ENCODE measurements at places on chromosomes 13 and 19.

- no peak for DNase-seq
These were observed 8.0 kb downstream of the PTH2 start for GRCh38 chr19:49415102-49415809.

DNA sequence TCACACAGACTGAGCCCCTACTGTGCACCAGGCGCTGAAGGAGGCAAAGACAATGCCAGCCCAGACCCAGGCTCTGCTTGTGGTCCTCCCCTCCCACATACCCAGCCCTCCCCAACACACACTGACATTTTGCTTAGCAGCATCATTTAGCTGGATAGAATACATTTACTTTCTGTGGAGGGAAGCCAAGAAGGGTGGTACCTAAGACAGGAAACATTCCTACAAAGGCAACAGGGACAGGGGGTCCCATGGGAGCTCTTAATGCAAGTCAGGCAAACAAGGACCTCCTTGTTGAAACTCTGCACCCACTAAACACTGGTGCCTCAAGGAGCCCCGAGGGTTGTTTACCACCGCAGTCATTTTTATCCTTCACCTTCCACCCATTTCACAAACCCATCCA is 77.0 kb upstream of the ZNF507 start:
- DNase-seq: no peak

- no peak for DNase-seq
These were observed 80.6 kb downstream of the KDM4B start for GRCh38 chr19:5049561-5049960.

GRCh38 chr13:46473806-46474205 is 79.2 kb upstream of the LRCH1 start:
- DNase-seq: no peak

- DNase-seq: no peak
These were observed 890.1 kb upstream of the PCDH20 start for GRCh38 chr13:62305756-62306155.

- DNase-seq: no peak
These were observed 10.9 kb downstream of the ARHGEF1 start for GRCh38 chr19:41893899-41894298.

DNA sequence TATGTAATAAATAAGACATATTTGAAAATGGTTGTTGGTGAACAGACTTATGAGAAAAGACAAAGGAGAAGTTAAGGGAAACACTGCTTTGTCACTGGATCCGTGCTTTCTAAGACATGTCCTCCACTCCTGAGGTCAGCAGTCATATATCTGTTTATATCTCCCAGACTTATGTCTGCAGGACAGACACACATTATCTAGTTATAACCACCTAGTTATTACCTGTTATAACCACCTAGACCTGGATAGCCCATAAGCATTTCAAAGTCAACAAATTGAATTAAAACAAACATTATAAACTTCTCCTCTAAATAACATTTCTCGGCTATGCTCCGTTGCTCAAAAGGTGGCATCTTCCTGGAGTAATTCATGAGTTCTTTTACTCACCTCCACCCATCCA is 96.4 kb downstream of the SPRY2 start:
- no peak for DNase-seq

GRCh38 chr19:2362046-2362969 is 2.2 kb downstream of the TMPRSS9 start:
- no peak for DNase-seq

DNA sequence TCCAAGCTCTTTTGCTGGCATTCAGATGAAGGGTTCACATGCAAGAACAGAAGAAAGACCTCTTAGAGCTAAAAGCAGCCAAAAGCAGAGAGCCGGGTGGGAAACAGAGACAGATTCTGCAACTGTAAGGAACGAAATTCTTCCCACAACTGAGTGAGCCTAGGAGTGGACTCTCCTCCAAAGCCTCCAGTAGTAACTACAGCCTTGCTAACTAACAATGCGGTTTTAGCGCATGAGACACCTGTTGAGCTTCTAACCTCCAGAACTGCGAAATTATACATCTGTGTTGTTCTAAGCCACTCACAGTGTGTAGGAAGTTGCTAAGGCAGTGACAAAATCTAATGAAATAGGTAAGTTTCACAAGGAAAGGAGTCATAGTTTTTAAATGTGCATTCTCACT is 98.1 kb upstream of the SLITRK1 start:
- DNase-seq: no peak
